ENCODE measurements at places on chromosomes 16 and 17. TPM values are rescaled to one million over a fixed set of nuclear protein-coding genes. Genes with fewer than 3 reads are reported as not detected.

GRCh38 chr16:57606147-57606846 is 22.1 kb upstream of the ADGRG1 start:
- H3K4me3 ChIP-seq, result no peak overlapping the region
- H3K36me3 ChIP-seq, result no peaks in the 10 kb centered on the region
- peaks cover 11% of the 10 kb centered on the region for H3K4me1 ChIP-seq
- H3K27me3 ChIP-seq, result peaks cover 14% of the 10 kb centered on the region
- no peak for DNase-seq

DNA sequence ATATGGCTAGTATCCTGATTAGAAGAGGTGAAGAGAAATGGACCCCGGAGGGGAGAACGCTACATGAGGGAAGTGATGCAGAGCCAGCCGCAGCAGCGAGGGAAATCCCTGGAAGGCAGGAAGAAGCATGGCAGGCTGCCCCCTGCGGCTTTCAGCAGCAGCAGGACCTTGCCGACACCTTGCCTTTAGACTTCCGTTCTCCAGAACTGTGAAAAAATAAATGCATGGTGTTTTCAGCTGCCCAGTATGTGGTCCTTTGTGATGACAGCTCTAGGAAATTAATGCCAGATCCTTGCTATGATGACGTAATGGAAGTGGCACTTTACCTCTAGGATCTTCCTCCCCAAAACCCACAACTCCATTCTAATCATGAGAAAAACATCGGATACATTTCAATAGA is 9.7 kb upstream of the ZFP1 start:
- no peak for DNase-seq
- no peak overlapping the region for H3K27ac ChIP-seq
- no peaks in the 10 kb centered on the region for H3K4me1 ChIP-seq
- no peak overlapping the region for H3K4me3 ChIP-seq
- peaks cover 22% of the 10 kb centered on the region for H3K27me3 ChIP-seq

GRCh38 chr16:3149630-3150345 is 15.0 kb downstream of the ZNF213 start:
- peak overlapping the region; percentile 89 for H3K4me3 ChIP-seq
- H3K4me1 ChIP-seq, result peaks cover 20% of the 10 kb centered on the region
- peaks cover 10% of the 10 kb centered on the region for H3K27me3 ChIP-seq
- H3K27ac ChIP-seq, result peak overlapping the region; percentile 98

GRCh38 chr17:50318501-50319285 is 27.2 kb upstream of the XYLT2 start:
- H3K27me3 ChIP-seq, result peaks cover 16% of the 10 kb centered on the region
- no peaks in the 10 kb centered on the region for H3K36me3 ChIP-seq
- DNase-seq, result no peak

- DNase-seq, result no peak
- peaks cover 29% of the 10 kb centered on the region for H3K4me1 ChIP-seq
- H3K27me3 ChIP-seq, result peaks cover 17% of the 10 kb centered on the region
- no peak overlapping the region for H3K27ac ChIP-seq
- no peak overlapping the region for H3K4me3 ChIP-seq
- H3K36me3 ChIP-seq, result peaks cover 5% of the 10 kb centered on the region
These were observed 324 bp upstream of the HCRT start for GRCh38 chr17:42185621-42185930.

DNA sequence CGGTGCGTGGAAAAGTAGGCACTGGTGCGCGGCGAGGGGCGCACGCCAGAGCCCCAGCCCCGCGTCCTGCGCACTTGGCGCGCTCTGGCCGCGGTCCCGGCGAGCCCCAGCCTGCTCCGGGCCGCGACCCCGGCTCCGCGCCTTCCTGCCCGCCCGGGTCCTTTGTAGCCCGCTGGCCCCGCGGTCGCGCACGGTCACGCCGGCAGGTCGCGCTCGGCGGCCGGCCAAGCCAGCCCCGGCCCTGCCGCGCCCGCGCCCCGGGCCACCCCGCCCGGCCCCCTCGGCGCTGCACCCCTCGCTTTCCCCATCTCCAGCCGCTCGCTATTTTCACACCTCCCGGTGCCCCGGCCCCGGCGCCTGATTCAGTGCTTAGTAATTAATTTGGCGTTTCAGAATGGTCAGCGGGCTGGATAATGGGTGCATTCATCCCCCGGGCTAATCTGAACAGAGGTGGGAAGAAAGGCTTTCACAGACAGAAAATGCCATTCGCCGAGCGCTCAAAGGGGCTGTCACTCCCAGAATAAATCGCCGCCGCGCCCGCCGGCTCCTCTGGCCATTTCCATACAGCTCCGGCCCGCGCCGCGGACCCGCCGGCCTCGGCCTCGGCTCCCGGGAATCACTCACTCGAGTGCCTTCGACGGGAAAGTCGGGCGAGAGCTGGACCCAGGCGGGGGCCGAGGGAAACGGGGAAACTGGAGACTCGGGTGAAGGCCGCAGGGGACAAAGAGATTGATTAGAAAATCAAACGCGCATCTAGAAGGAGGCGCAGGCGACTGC is 17.8 kb upstream of the NTN1 start:
- H3K36me3 ChIP-seq, result no peaks in the 10 kb centered on the region
- DNase-seq, result no peak
- peaks cover 7% of the 10 kb centered on the region for H3K4me1 ChIP-seq
- H3K27me3 ChIP-seq, result peaks cover 56% of the 10 kb centered on the region
- no peak overlapping the region for H3K27ac ChIP-seq

DNA sequence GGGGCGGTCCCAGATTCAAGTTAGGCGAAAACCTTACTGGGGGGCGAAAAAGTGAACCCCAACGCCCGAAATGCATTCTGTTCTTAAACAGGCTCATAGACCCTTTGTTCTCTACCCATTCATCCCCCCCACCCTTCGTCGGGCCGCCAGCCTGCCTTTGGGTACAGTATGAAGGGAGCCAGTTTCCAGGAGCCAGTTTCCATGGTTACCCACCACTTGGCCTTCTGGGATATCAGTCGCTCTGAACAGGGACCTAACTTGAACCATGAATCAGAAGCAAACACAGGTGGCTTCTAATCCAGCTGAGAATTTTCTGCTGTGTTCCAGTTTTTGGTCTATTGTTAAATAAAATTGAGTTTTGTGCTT is 532 bp downstream of the DHX40 start:
- H3K4me3 ChIP-seq, result peak overlapping the region; percentile 96
- peak; percentile 45 for DNase-seq
- no peaks in the 10 kb centered on the region for H3K27me3 ChIP-seq
- peaks cover 12% of the 10 kb centered on the region for H3K36me3 ChIP-seq

- H3K27me3 ChIP-seq, result peaks cover 10% of the 10 kb centered on the region
- no peaks in the 10 kb centered on the region for H3K36me3 ChIP-seq
- H3K4me1 ChIP-seq, result no peaks in the 10 kb centered on the region
These were observed 36.6 kb upstream of the RGS9 start for GRCh38 chr17:65100316-65101140.

GRCh38 chr17:18121144-18121910 is 12.8 kb downstream of the MYO15A start:
- no peaks in the 10 kb centered on the region for H3K36me3 ChIP-seq
- H3K27me3 ChIP-seq, result peaks cover 4% of the 10 kb centered on the region

- DNase-seq, result no peak
- no peaks in the 10 kb centered on the region for H3K4me1 ChIP-seq
- H3K27me3 ChIP-seq, result no peaks in the 10 kb centered on the region
- no peaks in the 10 kb centered on the region for H3K36me3 ChIP-seq
These were observed 60.7 kb downstream of the HS3ST3A1 start for GRCh38 chr17:13541032-13541480.

GRCh38 chr17:37744961-37745800 is at the start of gene HNF1B:
Gene HNF1B (minus strand): TSS chr17:37745059. CDS start chr17:37744884, 175 bp downstream.
- peak within 1 kb of the TSS; percentile 99 for H3K27ac ChIP-seq
- no peaks in the 10 kb centered on the region for H3K27me3 ChIP-seq
- H3K36me3 ChIP-seq, result peaks cover 86% of the 10 kb centered on the region
- DNase-seq, result peak; percentile 97
- H3K4me1 ChIP-seq, result peaks cover 39% of the 10 kb centered on the region

GRCh38 chr17:29461483-29462206 is 71.5 kb downstream of the TAOK1 start:
- no peaks in the 10 kb centered on the region for H3K4me1 ChIP-seq
- H3K4me3 ChIP-seq, result no peak overlapping the region
- H3K27ac ChIP-seq, result no peak overlapping the region

- H3K4me1 ChIP-seq, result peaks cover 44% of the 10 kb centered on the region
- DNase-seq, result no peak
- H3K36me3 ChIP-seq, result peaks cover 42% of the 10 kb centered on the region
- no peaks in the 10 kb centered on the region for H3K27me3 ChIP-seq
These were observed 13.0 kb downstream of the ACSF2 start for GRCh38 chr17:50439008-50439407.

GRCh38 chr16:68136515-68136914 is 51.3 kb downstream of the NFATC3 start:
- no peak overlapping the region for H3K27ac ChIP-seq
- H3K27me3 ChIP-seq, result no peaks in the 10 kb centered on the region
- no peak for DNase-seq
- H3K4me3 ChIP-seq, result no peak overlapping the region
- no peaks in the 10 kb centered on the region for H3K36me3 ChIP-seq

DNA sequence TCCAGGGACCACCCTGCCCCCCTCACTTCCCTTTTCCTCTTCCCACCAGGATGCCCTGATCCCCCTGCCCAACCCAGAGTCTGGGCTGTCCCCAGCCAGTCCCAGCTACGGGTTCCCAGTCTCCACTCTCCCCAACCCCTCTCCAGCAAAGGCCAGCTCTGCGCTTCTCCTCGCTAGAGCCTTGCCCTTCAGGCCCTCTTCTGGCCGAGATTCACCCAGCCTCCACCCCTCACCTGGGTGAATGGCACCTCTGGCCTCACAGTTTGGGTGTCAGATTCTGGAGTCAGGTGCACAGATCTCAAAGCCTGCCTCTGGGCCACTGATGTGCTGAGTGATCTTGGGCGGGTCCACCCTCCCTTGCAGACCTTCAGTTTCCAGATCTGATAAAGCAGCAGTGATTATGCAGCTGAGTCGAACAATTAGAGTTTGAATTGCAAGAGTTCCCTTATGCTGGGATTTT is 185.6 kb upstream of the TNRC6C start:
- no peak overlapping the region for H3K27ac ChIP-seq
- peaks cover 58% of the 10 kb centered on the region for H3K27me3 ChIP-seq
- peaks cover 8% of the 10 kb centered on the region for H3K4me1 ChIP-seq
- no peaks in the 10 kb centered on the region for H3K36me3 ChIP-seq
- DNase-seq, result no peak
- no peak overlapping the region for H3K4me3 ChIP-seq

GRCh38 chr17:17723354-17724261 is 42.4 kb downstream of the RAI1 start:
- H3K27ac ChIP-seq, result no peak overlapping the region
- H3K4me1 ChIP-seq, result peaks cover 50% of the 10 kb centered on the region
- no peak overlapping the region for H3K4me3 ChIP-seq
- DNase-seq, result no peak
- no peaks in the 10 kb centered on the region for H3K27me3 ChIP-seq
- H3K36me3 ChIP-seq, result peaks cover 31% of the 10 kb centered on the region

The KRTAP3-1 gene
- total RNA-seq, result not detected

The WFIKKN1 gene
- 0.90 TPM for total RNA-seq

The SCGB1C2 gene
- not detected for total RNA-seq

The CASKIN2 gene
- 30.4 TPM for total RNA-seq

The ARHGDIA gene
- 288 TPM for total RNA-seq

The SLC22A31 gene
- total RNA-seq, result 0.52 TPM

The HBA1 gene
- total RNA-seq, result not detected

The TAC4 gene
- not detected for total RNA-seq

The TP53TG3 gene
- total RNA-seq, result not detected

Data from Calu3 (cell line).